ENCODE measurements at places on chromosomes 2 and 18. TPM values are rescaled to one million over a fixed set of nuclear protein-coding genes. Genes with fewer than 3 reads are reported as not detected.
A peak's percentile ranks its signal among the peaks of the same experiment; 100 is the strongest.

Gene LAMA3
- total RNA-seq, result 0.18 TPM

Gene AOX1
- total RNA-seq, result 57.2 TPM

- DNase-seq, result no peak
Observed at GRCh38 chr2:8421658-8422449, 260.0 kb upstream of the ID2 start.

DNA sequence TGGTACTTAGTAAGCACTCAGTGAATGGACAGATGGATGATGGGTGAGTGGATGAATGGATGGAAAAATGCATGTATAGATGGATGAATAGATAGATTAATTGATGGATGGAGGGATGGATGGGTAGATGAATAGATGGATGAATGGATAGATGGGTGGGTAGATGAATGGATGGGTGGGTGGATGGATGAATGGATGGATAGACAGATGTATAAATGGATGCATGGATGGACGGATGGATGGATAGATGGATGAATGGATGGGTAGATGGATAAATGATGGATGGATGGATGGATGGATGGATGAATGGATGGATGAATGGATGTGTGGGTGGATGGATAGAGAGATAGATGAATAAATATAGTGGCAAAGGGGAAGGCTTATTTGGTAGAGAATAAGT, 83.6 kb downstream of the ACOXL start:
- no peak for DNase-seq

DNA sequence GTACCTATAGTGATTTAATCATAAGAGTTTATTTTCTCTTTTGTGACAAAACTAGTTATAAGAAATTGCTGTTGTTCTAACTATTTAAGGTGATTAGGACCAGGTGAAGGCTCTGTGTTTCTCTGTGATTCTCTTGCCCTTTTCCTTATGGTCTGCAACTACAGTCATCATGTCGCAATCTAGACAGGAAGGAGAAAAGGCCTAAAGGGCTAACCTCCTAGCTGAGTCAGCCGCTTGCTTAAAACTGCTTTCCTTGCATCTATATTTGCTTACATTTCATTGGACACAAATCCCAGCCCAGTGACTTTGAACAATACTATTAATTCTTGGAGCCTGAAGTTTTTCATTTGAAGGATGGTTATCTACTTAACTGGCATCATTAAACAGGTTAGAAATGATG, 93.1 kb downstream of the PIK3C3 start:
- DNase-seq, result peak; percentile 93

Data from IMR-90 (cell line).